Activated T-helper 17 cell treated with anti-CD3 and anti-CD28 coated beads, Interleukin-2, amount 50 U/mL, for 72 hours (primary cell): ENCODE measurements at places on chromosomes 6 and 20.
A peak's percentile ranks its signal among the peaks of the same experiment; 100 is the strongest.

- H3K36me3 ChIP-seq, result no peaks in the 10 kb centered on the region
- no peaks in the 10 kb centered on the region for H3K27me3 ChIP-seq
- H3K4me3 ChIP-seq, result no peak overlapping the region
- H3K27ac ChIP-seq, result no peak overlapping the region
- ATAC-seq, result no peak
These were observed 258.1 kb downstream of the DLL1 start for GRCh38 chr6:170032706-170033309.

GRCh38 chr6:79048611-79049010, 29.4 kb downstream of the PHIP start:
- peaks cover 8% of the 10 kb centered on the region for H3K4me1 ChIP-seq
- ATAC-seq, result no peak
- H3K36me3 ChIP-seq, result peaks cover 69% of the 10 kb centered on the region
- no peak overlapping the region for H3K4me3 ChIP-seq
- H3K27ac ChIP-seq, result no peak overlapping the region

DNA sequence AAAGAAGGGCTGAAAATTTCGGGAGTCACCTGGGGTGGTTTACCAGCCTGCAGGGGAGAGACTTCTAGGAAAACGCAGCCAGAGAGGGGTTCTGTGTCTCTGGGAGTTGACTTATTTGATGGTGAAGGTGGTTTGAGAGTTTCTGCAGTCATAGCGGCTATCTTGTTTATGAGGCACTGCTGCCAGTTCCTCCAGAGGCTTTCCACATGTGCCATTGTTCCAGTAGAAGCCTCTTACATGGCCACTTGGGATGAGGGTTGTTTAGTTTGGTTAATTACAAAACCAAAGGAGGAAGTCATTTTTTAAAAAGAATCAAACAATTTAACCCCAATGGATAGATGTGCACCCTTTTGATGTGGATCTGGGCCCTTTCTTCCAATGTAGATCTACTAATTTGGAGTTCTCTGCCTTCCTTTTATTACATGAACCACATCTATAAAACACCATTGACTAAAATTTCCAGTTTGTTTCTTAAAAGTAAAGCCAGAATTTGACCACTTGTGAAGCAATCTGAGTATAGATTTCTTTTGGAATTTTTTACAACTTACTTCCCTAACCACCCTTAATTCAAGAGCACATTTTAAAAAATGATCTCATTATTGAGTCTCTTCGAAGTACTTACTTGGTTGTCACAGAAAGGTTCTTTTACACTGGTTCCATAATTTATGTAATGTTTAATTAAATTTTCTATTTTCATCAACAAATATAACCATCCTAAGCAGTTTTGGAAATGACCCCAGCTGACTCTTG, 97.6 kb downstream of the TCP11 start:
- no peak overlapping the region for H3K4me3 ChIP-seq
- H3K4me1 ChIP-seq, result peaks cover 8% of the 10 kb centered on the region

DNA sequence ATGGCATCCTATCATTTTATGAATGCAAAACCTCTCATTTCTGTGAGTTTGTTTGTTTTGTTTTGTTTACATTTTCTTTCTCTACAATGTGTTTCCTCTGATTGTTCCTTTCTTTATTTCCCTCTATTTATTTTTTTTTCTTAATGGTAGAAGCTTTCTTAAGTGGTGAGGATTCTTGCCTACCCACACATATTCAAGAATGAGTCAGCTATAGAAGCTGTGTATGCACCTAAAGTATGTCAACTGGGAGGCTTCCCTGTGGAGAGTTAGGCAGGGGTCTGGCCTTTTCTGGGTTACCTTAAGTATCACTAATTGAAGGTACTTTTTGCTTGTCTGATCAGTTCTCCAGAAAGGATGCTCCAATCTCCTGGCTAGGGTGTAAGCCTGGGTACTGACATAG, 354.0 kb downstream of the ESR1 start:
- peak overlapping the region; percentile 90 for H3K27ac ChIP-seq
- peak; percentile 80 for ATAC-seq
- H3K4me1 ChIP-seq, result peaks cover 24% of the 10 kb centered on the region
- H3K27me3 ChIP-seq, result no peaks in the 10 kb centered on the region
- peaks cover 69% of the 10 kb centered on the region for H3K36me3 ChIP-seq

DNA sequence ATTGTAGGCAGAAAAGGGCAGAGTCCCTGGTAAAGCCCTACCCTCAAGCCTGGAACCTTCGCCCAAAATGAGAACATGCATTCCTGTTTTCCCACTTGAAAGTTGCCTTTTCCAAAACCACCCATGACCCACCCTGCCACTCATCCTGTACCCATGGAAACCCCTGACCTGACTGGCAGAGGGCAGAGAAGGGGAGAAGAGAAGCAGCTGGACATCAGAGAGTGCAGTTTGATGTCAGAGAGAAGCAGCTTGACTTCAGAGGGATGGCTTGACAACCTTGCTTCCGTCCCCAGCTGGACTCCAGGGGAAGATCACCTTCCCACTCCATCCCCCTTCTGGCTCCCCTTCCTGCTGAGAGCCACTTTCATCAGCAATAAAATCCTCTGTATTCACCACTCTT, 123.6 kb upstream of the SHLD1 start:
- no peaks in the 10 kb centered on the region for H3K36me3 ChIP-seq
- no peaks in the 10 kb centered on the region for H3K27me3 ChIP-seq
- H3K4me3 ChIP-seq, result no peak overlapping the region
- ATAC-seq, result no peak

GRCh38 chr20:8509809-8510208, 377.7 kb downstream of the PLCB1 start:
- no peaks in the 10 kb centered on the region for H3K27me3 ChIP-seq
- H3K4me1 ChIP-seq, result no peaks in the 10 kb centered on the region
- no peak for ATAC-seq
- H3K4me3 ChIP-seq, result no peak overlapping the region
- no peak overlapping the region for H3K27ac ChIP-seq
- no peaks in the 10 kb centered on the region for H3K36me3 ChIP-seq

DNA sequence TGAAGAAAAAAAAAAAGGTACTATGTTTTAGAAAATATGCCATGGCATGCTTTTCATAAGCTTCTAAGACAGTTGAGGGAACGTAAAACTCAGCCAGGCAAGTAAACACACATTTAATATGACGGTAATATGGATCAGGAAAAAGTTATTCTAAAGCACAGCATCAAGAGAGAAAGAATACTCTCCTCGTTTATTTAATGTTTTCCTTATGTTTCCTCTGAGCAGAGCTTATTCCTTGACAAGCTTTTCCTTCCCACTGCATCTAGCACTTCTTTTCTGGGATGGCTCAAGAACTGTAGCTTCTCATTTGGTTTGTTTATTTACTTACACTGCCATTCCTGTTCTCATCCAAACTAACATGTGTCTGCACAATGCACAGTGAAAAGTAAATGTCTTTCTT, 2.7 kb upstream of the RSPO3 start:
- ATAC-seq, result no peak
- no peaks in the 10 kb centered on the region for H3K36me3 ChIP-seq
- H3K27ac ChIP-seq, result no peak overlapping the region
